ENCODE measurements at places on chromosomes 5 and 9. TPM values are rescaled to one million over a fixed set of nuclear protein-coding genes. Genes with fewer than 3 reads are reported as not detected.

- DNase-seq = peak; percentile 79
Observed at GRCh38 chr5:2700876-2701275, 50.6 kb downstream of the IRX2 start.

DNA sequence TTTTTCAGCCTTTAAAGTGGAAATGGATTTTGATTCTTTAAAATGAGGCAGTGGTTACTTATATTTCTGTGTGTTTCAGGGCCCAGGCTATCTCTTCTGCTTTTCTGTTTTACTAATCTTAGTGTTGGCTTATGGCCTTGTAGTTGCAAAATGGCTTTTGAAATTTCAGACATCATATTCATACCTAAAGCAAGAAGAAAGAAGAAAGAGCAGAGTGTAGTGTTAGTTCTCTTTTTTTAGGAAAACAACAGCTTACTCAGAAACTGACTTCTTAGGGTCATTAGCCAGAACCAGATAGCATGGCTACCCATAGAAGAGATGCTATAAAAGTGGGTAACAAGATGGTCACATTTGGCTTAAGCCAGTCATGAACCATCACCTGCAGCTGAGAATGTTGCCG, 20.9 kb downstream of the ZBED3 start:
- no peak for DNase-seq

- no peak for DNase-seq
Observed at GRCh38 chr5:8905021-8905420, 640.9 kb downstream of the SEMA5A start.

TDRD7 gene
- total RNA-seq = 11.0 TPM

SPINK1 gene
- not detected for total RNA-seq

JAKMIP2 gene
- 1.8 TPM for total RNA-seq
